ENCODE measurements at places on chromosomes 7 and 10.
A peak's percentile ranks its signal among the peaks of the same experiment; 100 is the strongest.

DNA sequence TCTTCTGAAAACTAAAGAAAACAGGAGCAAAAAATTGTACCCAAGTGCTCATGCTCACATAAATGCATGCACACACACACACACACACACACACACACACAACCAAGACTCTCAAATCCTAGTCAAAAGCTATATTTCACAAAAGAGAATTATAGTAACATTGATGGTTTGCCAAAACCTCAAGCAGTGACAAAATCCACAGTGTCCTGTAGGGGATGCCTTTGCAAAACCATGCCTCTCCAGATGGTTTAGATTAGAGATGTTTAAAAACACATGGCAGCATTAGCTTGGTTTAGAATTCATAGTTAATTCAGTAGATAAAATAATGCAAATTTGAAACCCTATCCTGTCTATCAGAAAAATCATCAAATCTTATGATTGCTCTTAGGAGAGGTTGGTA, 232.2 kb downstream of the DYNC1I1 start:
- no peak for DNase-seq

GRCh38 chr7:80858141-80858903, 60.5 kb downstream of the SEMA3C start:
- DNase-seq: no peak

- DNase-seq: no peak
Observed at GRCh38 chr10:76883596-76883995, 754.0 kb downstream of the KCNMA1 start.

DNA sequence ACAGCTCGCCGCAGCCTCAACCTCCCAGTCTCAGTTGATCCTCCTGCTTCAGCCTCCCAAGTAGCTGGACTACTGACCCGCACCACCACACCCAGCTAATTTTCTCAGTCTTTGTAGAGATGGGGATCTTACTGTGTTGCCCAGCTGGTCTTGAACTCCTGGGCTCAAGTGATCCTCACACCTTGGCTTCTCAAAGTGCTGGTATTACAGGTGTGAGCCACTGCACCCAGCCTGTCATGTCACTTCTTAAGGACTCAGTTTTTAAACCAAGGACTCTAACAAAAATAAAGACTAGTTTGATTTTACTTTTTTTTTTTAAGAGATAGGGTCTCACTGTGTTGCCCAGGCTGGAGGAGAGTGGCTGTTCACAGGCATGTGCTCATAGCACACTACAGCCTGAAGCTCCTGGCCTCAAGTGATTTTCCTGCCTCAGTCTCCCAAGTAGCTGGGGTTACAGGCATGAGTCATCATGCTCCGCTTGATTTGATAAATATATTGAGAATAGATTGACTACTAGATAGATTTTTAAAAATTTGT, 16.5 kb upstream of the PPP3CB start:
- no peak for DNase-seq

- DNase-seq: no peak
Observed at GRCh38 chr10:79031723-79032122, 37.0 kb upstream of the ZMIZ1 start.

DNA sequence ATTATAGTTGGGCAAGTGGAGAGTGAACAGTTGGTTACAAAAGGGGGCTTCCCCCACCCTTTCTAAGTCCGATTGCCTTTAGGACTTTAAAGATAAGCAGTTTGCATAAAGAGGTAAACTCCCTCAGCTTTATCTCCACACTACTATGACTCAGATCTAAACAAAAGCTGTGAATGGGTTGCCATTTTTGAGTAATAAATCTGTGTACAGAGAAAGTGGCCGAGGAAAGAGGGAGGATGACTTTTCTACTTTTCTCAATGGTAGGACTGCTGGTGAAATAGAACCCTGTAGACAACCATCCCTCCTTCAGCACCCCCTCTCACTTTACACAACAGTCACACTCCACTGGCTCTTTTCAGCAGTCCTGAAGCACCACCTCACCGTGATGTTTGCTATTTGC, 71.2 kb downstream of the DNMBP start:
- DNase-seq: no peak

GRCh38 chr7:151866761-151867655, 9.9 kb downstream of the PRKAG2 start:
- DNase-seq: no peak

DNA sequence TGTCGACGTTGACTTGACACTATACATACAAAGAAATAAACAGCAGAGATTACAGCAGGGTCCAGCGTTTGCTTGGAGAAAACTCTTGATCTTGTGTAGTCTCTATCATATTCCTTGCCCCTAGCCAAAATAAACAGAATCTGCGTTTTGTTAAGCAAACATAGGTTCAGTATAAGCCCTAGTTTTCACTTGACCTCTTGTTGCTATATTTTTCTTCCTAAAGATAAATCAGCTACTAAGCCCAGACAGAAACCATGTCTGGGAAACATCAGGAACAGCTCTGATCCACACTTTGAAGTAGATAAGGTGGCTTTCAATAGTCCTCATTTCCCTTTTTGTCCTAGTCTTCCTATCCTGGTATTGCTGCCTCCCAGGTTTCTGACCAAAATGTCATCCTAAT, 328.2 kb upstream of the MAGI2 start:
- no peak for DNase-seq

DNA sequence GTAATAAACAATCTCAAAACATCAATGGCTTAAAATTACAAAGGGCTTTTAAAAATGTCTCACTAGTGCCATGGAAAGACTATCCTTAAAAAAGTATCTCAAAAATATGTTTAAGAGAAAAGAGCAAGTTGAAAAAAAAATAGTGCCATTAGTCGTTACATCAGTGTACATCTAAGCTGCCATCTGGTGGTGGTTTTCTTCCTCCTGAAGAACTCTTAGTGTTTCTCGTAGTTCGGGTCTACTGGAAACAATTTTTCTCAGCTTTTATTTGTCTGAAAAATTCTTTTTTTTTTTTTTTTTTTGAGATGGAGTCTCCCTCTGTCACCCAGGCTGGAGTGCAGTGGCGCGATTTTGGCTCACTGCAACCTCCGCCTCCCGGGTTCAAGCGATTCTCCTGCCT, 5.9 kb upstream of the GARIN1A start:
- DNase-seq: no peak

DNA sequence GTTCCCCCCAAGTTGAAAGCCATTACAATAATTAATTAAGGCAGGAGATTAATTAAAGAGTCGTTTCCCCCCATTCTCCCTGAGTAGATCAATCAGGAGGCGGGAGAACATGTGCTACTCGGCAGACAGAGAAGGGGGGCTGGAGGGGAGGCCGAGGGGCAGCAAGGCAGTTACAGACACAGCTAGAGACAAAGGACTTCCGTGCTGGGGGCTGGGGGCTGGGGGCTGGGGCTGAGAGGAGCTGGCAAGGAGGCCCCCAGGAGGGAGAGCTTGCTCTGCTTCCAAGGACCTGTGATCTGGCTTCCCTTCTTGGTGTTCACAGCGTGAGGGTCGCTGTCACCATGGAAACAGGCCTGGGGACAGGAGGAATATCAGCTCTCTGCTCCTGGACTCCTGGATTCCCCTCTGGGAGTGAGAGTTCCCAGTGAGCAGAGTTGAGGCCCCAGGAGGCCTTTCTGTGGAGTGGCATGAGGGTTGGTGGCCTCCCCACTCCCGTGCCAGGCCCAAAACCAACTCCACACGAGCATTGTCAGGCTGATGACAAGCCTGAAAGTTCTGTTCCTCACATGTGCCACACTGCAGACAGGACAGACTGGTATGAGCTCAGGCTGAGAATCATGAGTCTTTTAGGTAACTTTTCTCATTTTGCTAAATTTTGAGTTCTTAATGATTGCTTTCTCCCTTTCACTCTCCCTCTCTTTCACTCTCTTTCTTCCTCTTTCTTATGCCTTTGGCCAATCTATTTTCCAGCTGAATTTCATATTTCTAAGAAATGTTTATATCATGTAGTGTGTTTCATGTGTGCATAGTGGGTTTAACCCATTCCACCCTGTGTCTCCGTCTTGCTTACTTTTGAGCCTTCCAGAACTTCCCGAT, 16.4 kb downstream of the FAM241B start:
- DNase-seq: no peak

GRCh38 chr7:21373031-21373430, 54.9 kb upstream of the SP4 start:
- DNase-seq: no peak

DNA sequence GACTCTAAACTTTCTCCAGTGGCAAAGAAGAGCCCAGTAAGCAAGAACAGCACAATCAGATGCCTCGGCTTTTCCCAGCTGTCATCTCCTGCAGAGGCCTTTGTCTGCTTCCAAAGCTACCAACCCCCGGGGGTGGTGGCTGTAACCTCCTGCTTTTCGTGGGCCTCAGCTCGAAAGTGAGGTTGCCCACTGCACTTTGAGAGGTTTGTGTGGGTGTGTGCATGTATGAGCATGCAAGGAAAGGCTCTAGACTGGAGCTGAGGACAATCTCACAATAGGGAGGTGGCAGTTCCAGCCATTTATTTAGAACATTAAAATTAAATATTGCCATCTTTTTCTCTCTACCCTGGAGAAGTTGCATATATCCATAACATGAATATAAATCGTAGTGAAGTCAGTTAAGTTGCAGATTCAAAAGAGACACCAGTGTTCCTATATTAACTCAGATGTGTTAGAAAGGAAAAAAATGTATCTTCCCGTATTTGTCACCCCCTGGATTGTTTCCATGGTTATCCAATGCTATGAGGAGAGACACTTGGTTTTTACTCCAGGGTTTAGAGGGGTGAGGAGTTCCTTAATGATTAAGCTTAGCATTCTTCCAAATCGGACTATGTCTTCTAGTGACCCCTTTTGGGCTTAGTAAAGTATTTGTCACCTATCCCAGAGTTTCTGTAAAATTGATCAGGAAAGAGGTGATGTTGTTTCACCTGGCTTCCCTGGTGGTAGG, 781.1 kb downstream of the INHBA start:
- DNase-seq: no peak

GRCh38 chr7:29272057-29272456, 77.5 kb downstream of the CHN2 start:
- DNase-seq: no peak

GRCh38 chr7:74505471-74506324, 52.0 kb downstream of the GTF2IRD1 start:
- no peak for DNase-seq

DNA sequence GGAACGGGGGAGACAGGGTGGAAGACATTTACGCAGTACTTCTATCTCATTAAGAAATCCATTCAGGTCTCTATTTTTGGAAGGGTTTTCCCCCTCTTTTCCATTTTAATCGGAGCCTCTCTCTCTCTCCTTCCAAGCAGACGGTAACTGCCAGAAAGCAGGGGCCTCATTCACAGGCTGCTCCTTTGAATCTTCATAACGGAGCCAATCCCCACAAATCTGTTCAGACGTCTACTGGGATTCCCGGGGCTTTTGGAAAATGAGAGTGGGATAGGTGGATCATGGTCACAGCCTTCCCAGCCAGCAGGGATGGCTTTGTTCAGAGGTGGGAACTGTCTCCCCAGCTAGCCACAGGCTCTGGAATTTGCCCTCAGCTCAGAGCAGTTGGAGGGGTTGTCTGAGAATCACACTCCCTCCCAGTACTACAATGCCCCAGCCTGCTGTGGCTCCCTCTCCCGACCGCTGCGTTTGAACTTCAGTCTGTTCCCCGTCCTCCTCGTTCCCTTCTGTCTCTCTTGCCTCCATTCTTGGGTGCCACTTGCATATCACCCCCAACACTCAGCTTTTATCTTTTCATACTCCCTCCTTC, 413.6 kb downstream of the PLXNA4 start:
- DNase-seq: no peak

DNA sequence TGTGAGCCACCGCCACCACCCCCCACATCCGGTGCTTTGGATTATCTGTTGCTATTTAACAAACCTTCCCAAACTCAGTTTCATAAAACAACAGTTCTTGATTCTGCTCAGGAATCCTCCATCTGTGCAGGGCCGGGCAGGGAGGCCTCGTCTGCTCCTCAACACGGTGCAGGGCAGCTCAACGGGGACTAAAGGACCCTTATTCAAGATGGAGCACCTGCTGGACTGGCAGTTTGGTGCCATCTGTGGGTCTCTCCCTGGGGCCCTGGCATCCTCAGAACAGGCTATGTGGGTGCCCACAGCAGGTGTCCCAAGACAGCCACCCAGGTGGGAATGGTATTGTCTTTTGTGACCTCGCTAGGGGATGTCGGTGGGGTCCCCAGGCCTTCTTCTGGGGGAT, 31.0 kb upstream of the ELFN1 start:
- DNase-seq: no peak

DNA sequence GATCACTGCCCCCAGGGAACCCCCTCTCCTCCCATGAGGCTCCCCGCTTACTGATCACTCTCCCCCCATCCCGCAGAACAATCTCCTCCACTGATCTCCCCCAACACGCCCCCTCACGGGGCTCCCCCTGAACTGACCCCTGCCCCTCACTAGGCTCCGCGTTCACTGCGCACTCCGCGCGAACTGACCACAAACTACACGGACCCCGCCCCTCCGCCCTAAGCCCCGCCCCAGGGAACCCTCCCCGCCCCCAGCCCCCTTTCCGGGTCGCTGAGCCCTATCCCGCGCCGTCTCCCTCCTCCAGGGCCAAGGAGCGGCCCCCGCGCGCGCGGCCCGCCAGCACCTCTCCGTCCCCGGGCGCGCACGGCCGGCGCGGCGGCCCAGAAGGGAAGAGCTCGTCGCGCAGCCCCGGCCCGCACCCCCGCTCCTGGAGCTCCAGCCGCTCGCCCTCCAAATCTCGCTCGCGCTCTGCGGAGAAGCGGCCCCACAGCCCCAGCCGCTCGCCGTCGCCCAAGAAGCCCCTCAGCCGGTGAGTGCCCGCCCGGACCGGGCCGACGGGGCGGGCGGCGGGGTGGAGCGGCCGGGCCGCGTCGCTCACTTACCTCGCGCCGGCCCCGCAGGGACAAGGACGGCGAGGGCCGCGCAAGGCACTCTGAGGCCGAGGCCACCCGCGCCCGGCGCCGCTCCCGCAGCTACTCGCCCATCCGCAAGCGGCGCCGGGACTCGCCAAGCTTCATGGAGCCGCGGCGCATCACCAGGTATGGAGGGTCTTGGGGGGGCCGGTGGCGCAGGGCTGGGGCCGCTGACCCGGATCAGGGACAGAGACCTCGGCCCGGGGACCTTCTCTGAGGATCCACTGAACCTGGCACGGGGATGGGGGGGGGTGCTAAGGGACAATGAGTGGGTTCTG, 19.9 kb upstream of the HSPB1 start:
- DNase-seq: no peak

DNA sequence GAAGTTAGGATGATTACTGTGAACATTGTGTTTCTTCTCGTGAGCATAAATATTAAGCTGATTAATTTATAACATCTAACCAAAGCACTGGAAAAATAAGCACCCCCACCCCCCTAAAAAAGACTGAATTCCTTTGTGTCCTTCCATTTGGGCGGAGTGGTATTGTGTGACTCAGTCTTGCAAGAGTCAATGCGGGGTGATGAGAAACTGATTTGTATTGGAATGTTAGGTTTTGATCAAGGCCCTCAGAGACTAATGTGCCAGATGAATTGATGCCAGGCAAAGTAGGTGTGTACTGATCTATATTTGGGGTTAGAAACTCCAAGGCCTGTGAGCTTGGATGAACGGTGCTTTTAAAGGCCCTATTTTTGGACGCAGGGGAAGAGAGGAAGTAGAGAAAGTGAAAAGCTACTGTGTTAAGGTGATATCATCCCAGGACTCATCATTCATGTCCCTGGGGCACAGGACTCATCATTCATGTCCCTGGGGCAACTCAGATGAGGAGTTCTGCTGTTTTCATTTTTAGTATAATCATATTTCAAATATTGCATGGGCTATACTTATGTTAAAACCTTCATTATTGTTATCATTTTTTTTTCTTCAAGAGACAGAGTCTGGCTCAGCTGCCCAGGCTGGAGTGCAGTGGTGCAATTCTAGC, 61.3 kb upstream of the PTN start:
- no peak for DNase-seq

- DNase-seq: peak; percentile 70
Observed at GRCh38 chr10:113854761-113855588, 514 bp downstream of the NHLRC2 start.

All from memory B cell (primary cell).